Stimulated activated CD8-positive, alpha-beta memory T cell treated with anti-CD3 and anti-CD28 coated beads, Interleukin-7, amount 100 ng/mL, for 24 hours (primary cell): ENCODE measurements at places on chromosomes 2 and 18.

GRCh38 chr2:107407017-107407416 lies 419.7 kb upstream of the RGPD4 start:
- DNase-seq: no peak

DNA sequence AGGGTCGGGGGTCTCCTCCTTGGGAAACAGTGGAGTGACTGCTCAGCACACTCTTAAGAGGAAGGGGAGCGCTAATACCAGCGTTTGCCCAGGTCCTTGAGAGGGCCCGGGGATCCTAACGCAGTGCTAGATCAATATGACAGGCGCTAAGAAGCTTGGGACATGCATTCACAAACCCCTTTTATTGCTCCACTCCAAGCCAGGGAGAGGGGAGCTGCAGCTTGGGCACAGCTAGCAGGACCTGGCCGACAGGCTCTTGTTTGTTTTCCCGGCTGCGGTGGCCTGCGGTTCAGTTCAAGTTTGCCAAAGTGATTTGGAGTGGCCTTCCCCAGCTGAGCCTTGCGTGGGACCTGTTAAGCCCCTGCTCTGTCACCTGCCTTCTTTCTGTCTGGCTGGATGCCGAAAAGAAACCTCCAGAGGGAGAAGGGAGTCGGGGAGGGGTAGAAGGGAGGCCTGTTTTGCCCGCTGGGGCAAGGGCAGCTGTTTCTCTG lies 152.1 kb downstream of the GLI2 start:
- DNase-seq: no peak

DNA sequence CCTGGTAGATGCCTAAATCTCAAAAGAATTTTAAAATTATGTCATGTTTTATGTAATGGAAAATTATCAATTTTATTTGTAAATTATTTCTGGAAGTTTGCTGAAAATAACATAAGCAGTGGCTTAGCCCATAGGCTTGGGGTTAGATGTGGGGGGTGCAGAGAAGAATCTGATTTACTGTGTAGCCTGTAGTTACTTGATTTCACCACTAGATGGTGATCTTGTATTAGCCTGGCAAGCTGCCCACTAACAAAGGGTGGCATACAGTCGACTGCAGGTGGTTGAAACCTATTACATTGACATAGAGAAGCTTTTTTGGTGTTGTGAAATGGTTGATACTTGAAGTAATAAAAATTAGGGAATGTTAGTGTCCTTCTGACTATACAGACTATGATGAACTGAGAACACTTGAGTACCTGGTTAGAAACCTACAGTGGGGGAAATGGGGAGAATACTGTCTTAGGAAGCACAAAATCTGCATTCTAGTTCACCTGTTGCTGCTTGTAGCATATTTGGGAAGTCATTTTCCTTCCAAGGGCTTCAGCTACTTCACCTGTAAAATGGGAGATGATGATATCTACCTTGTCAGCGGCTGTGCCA lies 191.0 kb upstream of the LHCGR start:
- no peak for DNase-seq

- no peak for DNase-seq
Measured at GRCh38 chr2:174120346-174120745, 128.0 kb downstream of the OLA1 start.

DNA sequence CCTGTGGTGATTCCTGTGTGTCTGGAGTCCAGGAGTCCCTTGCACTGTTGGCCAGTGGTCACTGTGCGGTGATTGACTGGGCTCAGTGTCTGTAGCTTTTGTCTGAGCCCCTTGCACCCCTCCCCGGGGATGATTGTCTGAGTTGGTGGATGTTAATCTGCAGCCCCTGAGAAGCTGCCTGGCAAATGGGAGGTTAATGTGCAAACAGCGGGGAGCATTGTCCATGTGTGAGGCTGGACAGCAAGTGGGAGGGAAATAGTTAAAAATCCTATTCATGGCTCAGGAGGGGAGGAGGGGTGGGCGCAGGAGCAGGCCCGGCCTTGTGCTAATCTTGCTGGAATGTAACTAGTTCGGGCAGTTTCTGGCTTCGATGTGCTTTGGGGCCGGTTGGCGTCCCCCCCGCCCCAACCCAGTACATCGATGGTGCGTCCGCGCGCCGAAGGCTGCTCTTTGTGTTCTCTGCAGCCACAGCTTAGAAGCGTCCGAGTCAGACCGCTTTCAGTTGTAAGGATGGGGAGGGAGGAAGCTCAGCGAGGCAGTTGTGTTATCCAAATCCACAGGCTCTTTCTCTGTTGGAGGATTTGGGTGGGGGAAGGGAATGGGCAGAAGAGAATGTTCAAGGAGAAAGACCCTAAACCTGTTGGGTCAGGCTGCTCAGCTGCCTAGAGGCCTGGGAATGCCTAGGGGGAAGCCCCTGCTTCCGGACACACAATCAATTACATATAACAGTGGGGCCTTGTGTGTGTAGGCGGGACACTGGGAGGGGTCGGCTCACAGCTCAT lies 71.8 kb downstream of the TGOLN2 start:
- no peak for DNase-seq
